Caco-2 (cell line): ENCODE measurements at places on chromosomes 1 and 21. TPM values are rescaled to one million over a fixed set of nuclear protein-coding genes. Genes with fewer than 3 reads are reported as not detected.

GRCh38 chr1:248714248-248714647 is 11.7 kb upstream of the OR14I1 start:
- H3K4me3 ChIP-seq = no peak overlapping the region
- no peaks in the 10 kb centered on the region for H3K36me3 ChIP-seq
- DNase-seq = no peak
- no peaks in the 10 kb centered on the region for H3K27me3 ChIP-seq
- no peaks in the 10 kb centered on the region for H3K4me1 ChIP-seq

DNA sequence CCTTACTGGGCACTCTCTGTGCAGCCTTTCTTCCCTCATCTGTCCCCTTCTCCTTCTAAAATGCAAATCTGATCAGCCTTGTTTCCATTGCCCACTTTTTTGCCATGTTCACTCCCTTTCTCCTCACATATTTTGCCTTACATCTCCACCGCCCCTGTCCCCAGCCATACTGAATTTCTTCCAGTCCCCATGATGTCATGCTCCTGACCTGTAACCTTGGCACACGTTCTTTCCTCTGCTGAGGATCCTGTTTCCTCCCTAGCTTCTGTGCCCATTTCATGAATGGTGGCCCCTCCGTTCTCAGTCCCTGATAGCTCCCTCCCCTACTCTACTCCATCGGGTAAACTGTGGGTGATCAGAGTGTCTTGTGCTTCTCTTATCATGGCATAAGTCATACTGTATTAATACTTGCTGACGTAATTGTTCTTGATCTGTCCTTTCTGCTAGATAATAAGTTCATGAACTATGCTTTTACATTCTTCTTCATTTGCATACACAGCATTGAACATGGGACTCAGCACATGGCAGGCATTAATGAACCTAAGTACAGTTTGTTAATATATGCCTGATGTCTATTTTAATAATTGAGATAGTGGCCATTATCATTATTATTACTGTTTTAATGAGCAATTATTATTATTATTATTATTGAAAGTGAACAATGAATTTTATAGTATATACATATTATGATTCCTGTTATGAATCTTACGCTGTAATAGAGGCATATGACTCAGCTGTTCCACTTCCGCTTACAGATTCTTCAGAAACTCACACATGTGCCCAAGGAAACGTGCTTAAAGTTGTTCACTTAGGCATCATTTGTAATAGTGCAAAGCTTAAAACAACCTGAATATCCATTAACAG is 28.5 kb downstream of the MAP3K21 start:
- H3K36me3 ChIP-seq = no peaks in the 10 kb centered on the region
- peaks cover 11% of the 10 kb centered on the region for H3K4me1 ChIP-seq
- H3K27me3 ChIP-seq = no peaks in the 10 kb centered on the region

DNA sequence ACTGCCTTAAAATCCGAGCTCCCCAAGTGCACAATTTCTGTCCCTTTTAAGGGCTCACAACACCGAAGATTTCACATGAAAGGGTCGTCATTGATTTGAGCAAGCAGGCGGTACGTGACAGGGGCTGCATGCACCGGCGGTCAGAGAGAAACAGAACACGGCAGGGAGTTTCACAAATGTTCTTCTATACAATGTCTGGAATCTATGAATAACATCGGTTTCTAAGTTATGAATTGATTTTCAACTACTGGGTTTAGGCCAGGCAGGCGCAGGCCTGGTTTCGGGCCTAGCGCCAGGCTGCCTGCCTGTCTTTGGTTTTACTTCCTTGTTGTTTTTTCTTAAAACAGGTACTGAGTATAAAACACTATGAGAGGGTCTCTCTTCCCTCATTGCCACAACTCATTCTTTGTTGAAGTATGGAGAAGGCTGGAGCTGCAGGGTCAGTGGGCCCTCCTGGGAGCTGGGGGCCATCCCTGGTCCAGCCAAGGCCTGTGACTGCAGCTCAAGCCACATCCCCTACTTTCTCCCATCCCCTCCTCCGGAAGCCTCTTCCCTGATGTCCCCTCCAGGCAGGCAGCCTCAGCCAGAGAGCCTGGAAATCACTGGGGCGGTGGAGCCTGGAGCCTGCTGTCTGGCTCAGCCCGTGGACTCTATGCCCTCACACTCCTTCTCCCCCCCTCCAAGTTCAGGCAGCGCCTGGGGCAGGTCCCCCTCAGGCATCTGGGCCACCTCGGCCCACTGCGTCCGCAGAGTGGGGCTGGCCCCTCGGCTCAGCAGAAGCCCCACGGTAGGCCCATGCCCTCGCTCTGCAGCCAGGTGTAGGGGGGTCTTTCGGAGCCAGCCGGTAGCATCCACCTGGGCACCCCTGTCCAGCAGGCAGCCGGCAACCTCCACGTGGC is 2.4 kb downstream of the ANKRD65 start:
- H3K27me3 ChIP-seq = no peaks in the 10 kb centered on the region
- peaks cover 25% of the 10 kb centered on the region for H3K4me1 ChIP-seq
- H3K36me3 ChIP-seq = no peaks in the 10 kb centered on the region
- no peak overlapping the region for H3K4me3 ChIP-seq
- H3K27ac ChIP-seq = no peak overlapping the region

Gene IL19
- total RNA-seq = not detected in 2 replicates

DNA sequence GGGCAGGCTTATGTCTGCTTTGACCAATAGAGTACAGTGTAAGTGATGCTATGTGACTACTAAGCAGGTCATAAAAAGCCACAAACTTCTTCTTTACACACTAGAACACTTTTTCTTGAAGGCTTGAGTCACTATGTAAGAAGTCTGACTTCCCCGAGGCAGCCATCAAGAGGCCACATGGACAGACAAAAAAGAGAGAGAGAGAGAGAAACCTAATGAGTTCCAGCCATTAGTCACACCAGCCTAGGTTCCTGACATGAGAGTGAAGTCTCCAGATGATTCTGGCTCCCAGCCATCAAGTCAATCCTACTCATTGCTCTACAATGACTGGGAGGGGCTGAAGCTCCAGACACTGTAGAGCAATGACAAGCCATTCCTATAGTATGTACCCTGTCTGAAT is 101.4 kb downstream of the LHX9 start:
- DNase-seq = no peak
- no peaks in the 10 kb centered on the region for H3K4me1 ChIP-seq
- no peaks in the 10 kb centered on the region for H3K36me3 ChIP-seq
- no peaks in the 10 kb centered on the region for H3K27me3 ChIP-seq
- H3K4me3 ChIP-seq = no peak overlapping the region
- no peak overlapping the region for H3K27ac ChIP-seq

GRCh38 chr1:213122514-213122929 is 71.5 kb downstream of the RPS6KC1 start:
- no peak overlapping the region for H3K4me3 ChIP-seq
- H3K27ac ChIP-seq = peak overlapping the region; percentile 65
- no peaks in the 10 kb centered on the region for H3K27me3 ChIP-seq
- H3K4me1 ChIP-seq = peaks cover 22% of the 10 kb centered on the region
- peak; percentile 39 for DNase-seq

GRCh38 chr1:219347921-219348391 is 174.3 kb downstream of the LYPLAL1 start:
- H3K36me3 ChIP-seq = no peaks in the 10 kb centered on the region
- H3K27me3 ChIP-seq = no peaks in the 10 kb centered on the region
- no peaks in the 10 kb centered on the region for H3K4me1 ChIP-seq
- H3K4me3 ChIP-seq = no peak overlapping the region
- H3K27ac ChIP-seq = no peak overlapping the region

Gene ADGRL2
- 3.8 and 4.6 TPM in 2 replicates for total RNA-seq

DNA sequence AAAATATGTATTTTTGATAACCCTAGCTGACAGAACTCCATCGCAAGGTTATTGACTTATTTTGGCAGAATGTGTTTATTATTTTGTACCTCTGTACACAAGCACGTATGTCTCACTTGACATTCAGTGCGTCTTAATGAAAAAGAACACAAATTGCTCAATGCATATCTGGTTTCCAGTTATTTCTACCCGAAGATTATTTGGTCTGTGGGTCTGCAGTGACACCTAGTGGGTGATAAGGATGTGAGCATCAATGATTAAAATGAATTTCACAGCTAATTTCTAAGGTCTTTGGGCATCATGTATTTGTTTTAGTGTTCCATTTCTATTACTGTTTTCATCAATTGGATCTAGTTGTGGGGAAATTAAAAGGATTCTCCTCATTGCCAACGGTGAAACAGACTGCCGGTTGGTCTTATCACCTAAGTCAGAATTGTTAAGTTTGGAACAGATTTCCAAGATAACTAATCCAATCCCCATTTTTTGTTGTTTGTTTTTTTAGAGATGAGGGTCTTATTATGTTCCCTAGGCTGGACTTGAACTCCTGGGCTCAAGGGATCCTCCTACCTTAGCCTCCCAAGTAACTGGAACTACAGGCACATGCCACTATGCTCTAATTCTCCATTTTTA is 13.9 kb downstream of the DDX20 start:
- no peak overlapping the region for H3K27ac ChIP-seq
- DNase-seq = peak; percentile 36
- H3K27me3 ChIP-seq = no peaks in the 10 kb centered on the region

GRCh38 chr21:44836666-44837471 is 19.0 kb upstream of the SUMO3 start:
- H3K27me3 ChIP-seq = no peaks in the 10 kb centered on the region
- H3K4me3 ChIP-seq = no peak overlapping the region
- DNase-seq = peak; percentile 86

DNA sequence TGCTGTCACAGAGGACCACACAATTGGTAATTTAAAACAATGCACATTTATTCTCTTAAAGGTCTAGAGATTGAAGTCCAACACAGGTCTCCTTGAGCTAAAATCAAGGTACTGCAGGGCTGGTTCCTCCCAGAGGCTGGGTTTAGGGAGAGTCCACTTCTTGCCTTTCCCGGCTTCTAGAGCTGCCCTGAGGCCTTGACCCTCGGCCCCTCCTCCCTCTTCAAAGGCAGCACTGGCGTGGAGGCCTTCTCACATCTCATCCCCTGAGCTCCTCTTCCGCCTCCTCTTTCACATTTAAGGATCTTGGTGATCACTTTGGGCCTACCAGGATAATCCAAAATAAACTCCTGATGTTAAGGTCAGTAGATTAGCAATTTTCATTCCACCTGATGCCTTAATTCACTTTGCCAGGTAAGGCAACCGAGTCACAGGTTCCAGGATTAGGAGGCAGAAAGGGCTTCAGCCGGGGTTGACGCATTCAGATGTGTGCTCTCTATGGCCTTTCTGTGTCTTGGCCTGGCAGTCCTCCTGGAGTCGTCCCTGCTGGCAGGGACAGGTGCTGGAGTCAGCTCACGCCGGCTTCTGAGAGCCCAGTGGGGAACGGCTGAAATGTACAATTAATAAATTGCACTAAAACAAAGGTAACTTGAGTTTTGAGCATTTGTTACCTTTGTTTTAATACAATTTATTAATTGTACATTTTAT is 61.2 kb upstream of the ABCG1 start:
- DNase-seq = no peak
- H3K4me3 ChIP-seq = no peak overlapping the region
- H3K4me1 ChIP-seq = no peaks in the 10 kb centered on the region
- no peaks in the 10 kb centered on the region for H3K36me3 ChIP-seq

GRCh38 chr1:154326546-154327465 is 1.5 kb downstream of the ATP8B2 start:
- H3K27ac ChIP-seq = no peak overlapping the region
- no peaks in the 10 kb centered on the region for H3K36me3 ChIP-seq
- no peaks in the 10 kb centered on the region for H3K27me3 ChIP-seq
- DNase-seq = no peak
- H3K4me3 ChIP-seq = no peak overlapping the region

GRCh38 chr1:12587981-12588640 is 29.9 kb downstream of the DHRS3 start:
- H3K4me1 ChIP-seq = no peaks in the 10 kb centered on the region
- no peak for DNase-seq
- no peak overlapping the region for H3K4me3 ChIP-seq
- H3K27ac ChIP-seq = no peak overlapping the region
- H3K36me3 ChIP-seq = peaks cover 8% of the 10 kb centered on the region

DNA sequence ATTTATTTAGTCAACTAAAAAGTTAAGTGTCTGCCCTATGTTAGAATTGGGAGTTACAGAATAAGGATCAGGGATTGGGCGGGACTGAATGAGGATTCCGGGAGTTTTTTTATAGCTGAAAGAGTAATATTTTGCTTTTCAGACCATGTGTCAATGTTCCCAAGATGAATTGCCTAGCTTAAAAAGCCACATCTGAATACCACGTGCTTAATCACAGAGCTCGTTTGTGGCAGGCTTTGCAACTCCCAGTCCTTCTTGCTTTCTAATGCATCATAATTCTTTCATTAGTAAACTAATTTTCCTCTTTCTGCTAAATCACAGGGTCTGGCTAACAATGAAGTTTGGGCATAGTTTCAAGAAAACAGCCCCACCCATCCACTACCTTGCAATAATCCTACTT is 4.2 kb upstream of the BCL10 start:
- no peak overlapping the region for H3K27ac ChIP-seq
- H3K36me3 ChIP-seq = no peaks in the 10 kb centered on the region
- no peak for DNase-seq
- H3K27me3 ChIP-seq = no peaks in the 10 kb centered on the region

DNA sequence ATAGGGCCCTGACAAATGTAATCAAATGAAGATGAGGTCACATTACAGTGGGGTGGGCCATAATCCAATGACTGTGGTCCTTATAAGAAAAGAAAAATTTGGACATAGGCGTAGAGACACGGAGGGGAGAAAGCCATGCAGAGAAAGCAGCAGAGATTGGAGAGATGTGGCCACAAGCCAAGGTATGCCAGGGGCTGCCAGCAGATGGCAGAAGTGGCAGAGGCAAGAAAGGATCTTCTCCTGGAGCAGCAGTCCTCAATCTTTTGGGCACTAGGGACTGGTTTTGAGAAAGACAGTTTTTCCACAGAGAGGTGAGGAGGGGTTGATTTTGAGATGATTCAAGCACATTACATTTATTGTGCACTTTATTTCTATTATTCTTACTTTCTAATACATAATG is 355.1 kb downstream of the NPHP4 start:
- no peaks in the 10 kb centered on the region for H3K27me3 ChIP-seq
- no peak overlapping the region for H3K27ac ChIP-seq
- no peak for DNase-seq
- H3K36me3 ChIP-seq = no peaks in the 10 kb centered on the region
- H3K4me1 ChIP-seq = no peaks in the 10 kb centered on the region

DNA sequence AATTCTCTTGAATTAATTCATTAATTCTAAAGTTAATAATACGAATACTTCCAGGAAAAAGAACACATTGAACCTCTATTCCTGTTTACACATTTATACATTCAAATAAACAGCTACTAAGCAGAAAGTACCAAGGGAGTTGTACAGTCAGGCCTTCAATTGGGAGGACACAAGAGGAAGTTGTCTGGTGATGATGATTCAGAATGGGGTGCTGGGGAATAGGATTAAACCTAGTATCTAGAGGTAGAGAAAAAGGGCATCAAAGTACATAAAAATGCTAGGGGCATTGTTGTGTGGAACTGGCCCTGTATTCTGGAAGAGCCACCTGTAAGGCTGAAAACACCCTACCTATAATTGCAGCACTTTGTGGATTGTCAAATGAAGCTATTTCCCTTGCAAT is 71.7 kb upstream of the MROH9 start:
- H3K4me1 ChIP-seq = no peaks in the 10 kb centered on the region
- H3K36me3 ChIP-seq = no peaks in the 10 kb centered on the region
- no peaks in the 10 kb centered on the region for H3K27me3 ChIP-seq
- no peak overlapping the region for H3K4me3 ChIP-seq

- no peaks in the 10 kb centered on the region for H3K27me3 ChIP-seq
- peaks cover 21% of the 10 kb centered on the region for H3K4me1 ChIP-seq
- DNase-seq = peak; percentile 50
- H3K27ac ChIP-seq = peak overlapping the region; percentile 48
- H3K4me3 ChIP-seq = peak overlapping the region; percentile 66
Measured at GRCh38 chr1:75725861-75726361, 1.4 kb downstream of the ACADM start.
